ENCODE measurements at places on chromosomes 6 and 20. TPM values are rescaled to one million over a fixed set of nuclear protein-coding genes. Genes with fewer than 3 reads are reported as not detected.

GRCh38 chr6:71028236-71028876 is 71.5 kb upstream of the B3GAT2 start:
- DNase-seq, result no peak
- no peak overlapping the region for H3K27ac ChIP-seq
- H3K4me1 ChIP-seq, result no peaks in the 10 kb centered on the region
- no peak overlapping the region for H3K4me3 ChIP-seq

DNA sequence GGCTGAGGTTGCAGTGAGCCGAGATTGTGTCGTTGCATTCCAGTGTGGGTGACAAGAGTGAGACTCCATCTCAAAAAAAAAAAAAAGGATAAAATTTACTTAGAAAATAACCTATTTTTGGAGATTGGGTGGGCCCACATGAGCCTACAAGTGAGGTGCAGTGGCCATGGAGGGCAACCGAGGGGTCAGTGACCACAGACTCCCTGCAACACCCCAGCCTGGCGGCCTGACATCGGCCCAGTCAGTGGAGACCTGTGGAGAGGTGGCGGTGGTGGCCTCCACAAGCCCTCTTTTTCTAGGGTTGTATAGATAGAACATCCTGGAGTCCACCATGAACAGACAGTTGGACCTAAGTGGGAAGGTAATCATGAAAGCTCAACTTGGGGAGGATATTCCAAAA is 52.7 kb downstream of the BTBD9 start:
- DNase-seq, result no peak
- no peak overlapping the region for H3K4me3 ChIP-seq

DNA sequence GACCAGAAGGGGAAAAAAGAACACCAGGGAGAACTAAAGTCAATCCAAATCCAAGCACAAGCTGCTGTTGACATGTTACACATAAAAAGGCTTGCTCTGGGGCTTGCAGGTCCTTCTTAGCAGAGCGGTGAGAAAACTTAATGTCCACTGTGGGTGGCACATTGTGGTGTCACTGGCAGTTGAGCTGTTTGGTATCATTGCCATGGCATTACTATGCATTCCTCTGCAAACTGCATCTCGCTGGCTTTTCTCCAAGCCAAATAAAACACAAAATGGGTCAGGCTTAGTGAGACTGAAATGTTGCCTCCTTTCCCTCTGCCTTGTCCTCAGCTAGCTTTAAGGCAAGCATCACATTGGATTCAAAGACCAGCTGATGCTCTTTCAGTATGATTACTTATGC is 40.9 kb downstream of the LY86 start:
- H3K36me3 ChIP-seq, result no peaks in the 10 kb centered on the region
- no peaks in the 10 kb centered on the region for H3K4me1 ChIP-seq
- no peaks in the 10 kb centered on the region for H3K27me3 ChIP-seq

The CTCFL gene
- not detected for total RNA-seq
